ENCODE measurements at places on chromosomes 5 and 9.

DNA sequence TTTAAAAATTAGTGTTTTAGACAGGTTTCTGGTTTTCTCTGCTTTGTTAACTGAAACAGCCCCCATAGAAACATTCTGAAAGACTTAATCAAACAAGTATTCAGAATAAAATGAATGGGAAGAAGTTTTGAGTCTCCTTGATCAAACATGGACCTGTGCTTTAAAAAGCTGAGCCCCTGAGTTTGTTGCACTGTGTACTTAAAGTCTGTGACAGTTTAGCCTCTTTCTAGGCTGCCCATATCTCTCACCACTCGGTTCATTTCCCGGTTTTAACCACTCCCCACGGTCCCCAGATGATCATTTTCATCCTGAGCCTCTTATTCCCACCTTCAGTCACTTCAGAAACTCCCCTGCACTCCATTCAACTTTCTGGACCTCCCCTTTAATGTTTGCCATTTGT is 215.9 kb upstream of the DMRT1 start:
- no peak for DNase-seq

- DNase-seq: no peak
Observed at GRCh38 chr5:116088062-116088461, 3.2 kb downstream of the COMMD10 start.

GRCh38 chr5:16700081-16700480 is 83.3 kb upstream of the RETREG1 start:
- DNase-seq: no peak

DNA sequence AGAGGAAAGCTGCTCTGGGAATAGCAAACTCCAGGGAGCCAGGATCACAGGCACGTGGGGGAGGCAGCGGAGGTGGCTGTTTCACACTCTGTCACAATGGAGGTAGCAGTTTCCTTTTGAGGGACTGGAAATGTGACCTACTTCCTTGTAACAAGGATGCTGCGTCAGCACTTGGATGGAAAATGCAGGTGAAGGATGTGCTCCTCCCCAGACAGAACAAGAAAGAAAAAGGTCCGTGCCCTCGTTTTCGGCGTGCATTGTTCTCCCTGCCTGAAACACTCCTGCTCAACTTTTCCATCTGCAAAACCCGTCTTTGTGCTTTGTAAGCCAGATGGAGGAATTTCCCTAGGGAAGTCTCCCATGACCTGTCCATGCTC is 55.1 kb upstream of the SH3PXD2B start:
- DNase-seq: no peak

DNA sequence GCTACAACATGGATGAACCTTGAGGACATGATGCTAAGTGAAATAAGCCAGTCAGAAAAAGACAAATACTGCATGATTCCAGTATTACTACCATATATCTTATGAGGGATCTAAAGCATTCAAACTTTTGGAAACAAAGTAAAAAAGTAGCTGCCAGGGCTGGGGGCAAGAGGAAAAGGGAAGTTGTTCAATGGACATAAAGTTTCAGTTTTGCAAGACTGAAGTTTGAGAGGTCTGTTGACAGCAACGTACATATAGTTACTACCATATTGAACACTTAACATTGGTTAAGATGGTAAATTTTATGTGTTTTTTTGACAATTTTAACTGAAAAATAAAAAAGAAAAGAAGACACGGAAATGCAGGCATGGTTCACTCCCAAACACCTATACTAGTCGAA is 77.6 kb downstream of the MAPKAP1 start:
- no peak for DNase-seq

DNA sequence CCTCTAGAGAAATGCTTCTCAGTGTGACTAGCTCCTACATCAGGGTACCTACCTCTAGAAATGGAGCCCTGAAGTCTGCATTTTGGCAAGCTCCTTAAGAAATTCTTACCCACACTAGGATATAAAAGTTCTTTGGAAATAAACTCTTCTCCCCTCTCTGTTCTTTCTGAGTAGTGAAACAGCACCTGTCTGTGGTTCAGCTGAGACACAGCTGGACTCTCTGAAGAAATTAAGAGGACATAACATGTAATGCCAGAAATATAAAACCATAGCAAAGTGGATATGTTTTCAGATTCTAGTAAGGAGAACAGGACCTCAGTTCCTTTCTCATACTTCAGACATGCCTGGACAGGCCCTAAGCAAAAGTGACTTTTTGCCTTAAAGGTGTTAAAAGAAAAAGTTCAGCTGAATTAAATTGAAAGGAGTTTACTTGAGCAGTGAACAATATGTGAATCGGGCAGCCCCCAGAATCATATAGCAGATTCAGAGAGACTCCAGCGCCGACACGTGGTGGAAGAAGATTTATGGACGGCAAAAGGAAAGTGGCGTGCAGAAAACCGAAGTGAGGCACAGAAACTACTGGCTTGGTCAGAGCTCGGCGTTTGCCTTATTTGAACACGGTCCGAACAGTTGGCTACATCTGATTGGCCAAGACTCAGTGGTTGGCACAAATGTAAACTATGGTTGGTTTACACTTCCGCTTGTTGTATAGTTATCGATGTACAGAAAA is 64.5 kb downstream of the PRKACG start:
- no peak for DNase-seq

DNA sequence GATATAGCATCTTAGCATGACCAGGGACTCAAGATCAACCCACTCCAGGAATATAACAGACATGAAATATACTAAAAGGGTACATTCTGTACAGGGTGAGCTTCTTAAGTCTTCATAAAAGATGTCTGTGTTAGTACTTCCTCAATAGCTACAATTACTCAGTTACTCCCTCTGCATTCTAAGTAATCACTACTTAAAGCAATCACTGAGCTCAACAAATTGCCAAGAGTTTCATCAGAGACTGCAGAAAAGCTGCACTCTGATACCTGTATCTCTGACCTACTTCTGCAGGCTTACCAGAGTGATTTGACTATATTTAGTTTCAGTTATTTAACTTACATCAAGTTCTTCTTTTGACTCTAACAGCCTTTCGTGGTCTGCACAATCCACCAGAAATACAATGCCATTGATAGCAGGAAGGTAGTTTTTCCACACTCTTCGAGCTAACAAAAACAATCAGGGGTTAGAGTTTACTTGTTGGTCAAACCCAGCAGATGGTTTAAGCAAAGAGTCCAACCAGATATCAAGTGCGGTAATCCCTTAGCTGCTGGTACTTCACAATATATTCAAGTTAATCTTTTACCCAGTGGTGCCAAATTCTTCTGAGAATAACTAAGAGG is 23.3 kb downstream of the SAR1B start:
- DNase-seq: no peak

DNA sequence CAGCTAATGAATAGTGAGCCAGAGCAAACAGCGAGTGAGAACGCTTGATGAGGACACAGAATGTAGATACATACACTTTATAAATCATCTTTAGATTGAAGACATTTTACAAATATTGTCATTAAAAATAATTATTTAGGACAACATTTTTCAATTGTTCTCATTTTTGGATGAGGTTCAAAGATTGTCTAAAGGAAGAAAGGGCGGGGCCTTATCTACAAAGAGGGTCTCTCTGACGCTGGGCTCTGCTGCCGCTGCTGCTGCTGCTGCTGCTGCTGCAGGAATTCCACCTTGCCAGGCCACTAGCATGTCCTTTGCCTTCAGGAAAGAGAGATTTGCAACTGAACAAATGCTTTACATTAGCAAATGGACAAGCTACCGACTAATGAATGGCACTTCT is 220.7 kb upstream of the TMEM161B start:
- DNase-seq: no peak

DNA sequence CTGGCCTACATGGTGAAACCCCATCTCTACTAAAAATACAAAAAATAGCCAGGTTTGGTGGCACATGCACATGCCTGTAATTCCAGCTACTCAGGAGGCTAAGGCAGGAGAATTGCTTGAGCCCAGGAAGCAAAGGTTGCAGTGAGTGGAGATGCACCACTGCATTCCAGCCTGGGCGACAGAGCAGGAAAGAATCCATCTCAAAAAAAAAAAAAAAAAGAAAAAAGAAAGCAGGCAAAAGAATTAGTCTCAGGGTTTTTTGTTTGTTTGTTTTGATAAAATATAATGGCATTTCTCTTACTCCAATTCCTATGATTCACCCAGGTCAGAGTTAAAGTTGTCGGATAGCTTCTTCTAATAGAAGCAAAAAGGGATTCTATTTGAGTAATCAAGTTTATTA is 67.0 kb upstream of the ATG10 start:
- DNase-seq: no peak

- DNase-seq: no peak
Observed at GRCh38 chr5:158861366-158861765, 238.3 kb downstream of the EBF1 start.

DNA sequence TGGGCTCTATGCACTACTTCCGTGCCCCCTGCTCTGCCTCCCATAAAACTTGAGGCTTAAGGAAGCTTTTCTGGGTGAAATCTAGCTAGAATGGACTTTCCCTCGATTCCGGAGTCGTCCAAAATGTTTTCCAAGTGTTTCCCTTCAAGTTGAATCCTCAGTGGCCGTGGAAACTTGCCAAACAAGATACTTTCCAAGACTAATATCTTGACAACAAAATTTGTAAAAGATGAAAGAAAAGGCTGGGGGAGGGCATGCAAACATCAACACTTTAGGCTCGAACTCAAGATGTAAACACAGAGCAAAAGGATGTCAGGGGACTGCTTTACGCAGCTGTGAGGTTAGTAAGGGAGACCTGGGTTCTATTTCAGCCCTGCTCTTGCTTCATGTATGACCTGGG is 482.8 kb upstream of the KLF4 start:
- DNase-seq: no peak

GRCh38 chr5:139960723-139961383 is 82.2 kb downstream of the NRG2 start:
- no peak for DNase-seq

DNA sequence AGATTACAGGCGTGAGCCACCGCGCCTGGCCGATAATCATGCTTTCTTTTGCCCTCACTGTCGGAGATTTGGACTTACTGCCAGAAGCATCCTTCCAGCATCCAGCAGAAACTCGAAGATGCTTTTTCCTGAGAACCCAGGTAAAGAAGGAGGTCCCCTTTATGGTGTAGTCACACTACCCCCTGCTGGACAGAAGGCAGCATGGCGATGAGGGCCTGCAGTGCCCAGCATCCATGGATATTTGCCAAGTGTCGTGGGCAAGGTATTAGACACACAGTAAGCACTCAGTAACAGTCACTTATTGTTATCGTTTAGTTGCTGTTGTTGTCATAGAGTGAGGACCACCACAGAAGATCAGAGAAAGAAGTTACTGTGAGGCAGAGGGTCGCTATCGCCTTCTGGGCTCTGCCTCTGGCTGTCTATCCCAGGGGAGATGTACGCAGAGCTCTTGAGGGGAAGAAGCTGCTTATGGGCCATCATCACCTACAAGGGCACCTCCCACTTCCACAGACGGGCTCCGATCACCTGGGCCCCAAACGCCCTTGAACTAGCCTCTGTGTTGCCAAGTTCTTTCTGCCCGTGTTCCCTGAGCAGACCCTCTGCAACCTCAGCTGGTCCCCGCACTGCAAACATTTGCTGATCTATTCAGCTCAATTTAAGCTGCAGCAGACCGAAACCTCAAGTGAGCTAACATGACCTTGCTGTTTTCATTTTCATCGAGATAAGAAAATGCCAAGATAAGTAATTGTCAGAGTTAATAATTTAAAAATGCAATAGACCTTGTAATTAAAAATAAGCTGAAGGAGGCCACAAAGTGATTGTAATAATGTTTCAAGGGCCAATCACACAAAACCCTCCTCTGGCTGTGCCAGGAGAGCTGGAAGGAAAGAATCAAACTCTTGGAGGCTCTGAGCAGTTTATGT is 23.9 kb downstream of the C5orf15 start:
- no peak for DNase-seq

DNA sequence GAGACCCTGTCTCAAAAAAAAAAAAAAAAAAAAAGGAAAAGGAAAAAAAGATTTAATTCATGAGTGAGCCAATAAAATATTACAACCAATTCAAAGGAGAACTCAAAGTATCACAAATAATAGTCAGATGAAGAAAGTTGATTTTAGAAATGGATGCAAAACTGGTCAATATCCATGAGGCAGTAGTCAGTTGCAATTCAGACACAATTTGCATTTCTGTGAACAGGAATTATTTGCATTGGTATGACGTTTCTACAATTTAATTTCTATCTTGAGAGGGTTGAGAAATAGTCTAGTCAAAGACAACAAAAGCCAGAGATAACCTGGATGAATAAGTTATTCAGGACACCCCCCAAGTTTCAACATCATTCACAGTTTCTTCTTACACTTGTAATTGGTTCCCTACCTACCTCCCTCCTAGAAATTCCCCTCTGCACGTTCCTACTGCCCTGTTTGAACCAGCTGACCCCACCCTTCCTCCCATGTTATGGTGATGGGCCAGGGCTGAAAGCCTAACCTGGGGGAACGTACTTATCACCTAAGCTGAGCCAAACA is 28.6 kb upstream of the CDKN2AIPNL start:
- DNase-seq: no peak

DNA sequence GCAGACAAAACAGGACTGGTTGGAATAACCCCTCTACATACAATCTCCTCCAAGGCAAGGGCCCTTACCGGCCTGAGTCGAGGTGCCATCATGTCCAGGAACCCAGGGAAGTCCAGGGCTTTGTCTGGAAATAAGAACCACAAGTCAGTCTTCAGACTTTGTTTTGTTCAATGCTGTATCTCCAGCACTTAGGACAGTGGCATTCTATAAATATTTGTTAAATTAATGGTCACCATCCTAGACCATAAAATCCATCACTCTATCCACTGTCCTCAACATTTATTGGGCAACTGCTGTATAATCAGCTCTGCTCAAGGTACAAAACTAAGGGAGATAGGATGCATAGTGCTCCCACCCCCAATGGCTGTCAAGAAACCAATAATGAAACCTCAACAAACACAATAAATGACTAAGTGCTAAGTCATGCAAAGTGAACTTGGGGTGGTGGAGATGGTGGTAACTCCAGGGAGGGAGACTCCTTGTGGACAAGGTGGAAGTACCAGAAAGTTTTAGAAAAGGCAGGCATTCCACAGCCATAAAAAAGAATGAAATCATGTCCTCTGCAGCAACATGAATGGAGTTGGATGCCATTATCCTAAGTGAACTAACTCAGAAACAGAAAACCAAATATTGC is 5.0 kb downstream of the RELL2 start:
- DNase-seq: no peak

DNA sequence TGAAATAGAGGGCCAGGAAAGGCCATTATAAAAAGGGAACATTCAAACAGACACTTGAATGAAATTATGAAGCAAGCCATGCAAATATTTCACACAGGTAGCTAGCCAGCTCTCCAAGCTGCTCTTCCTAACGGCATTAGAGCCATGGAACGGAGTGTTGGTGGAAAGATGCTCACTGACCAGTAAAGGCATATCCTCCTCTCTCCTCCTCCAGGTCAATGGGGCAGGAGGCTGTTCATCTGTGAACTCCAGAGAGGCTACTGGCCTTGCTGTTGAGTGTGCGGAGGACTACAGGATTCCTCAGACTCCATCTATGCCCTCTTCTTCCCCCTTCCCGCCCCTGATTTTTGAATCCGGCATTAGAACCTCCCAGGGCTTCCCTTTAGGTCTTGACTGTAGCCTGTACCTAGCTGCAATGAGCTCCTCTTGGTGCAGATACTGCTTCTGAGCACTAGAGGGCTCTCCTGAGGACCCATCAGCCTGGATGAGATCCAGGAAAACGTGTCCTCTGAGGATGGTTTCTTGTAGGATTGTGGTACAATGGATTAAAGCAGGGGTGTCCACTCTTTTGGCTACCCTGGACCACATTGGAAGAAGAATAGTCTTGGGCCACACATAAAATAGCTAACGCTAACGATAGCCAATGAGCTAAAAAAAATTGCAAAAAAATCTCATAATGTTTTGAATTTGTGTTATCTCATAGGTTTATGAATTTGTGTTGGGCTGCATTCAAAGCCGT is 162.2 kb downstream of the SREK1 start:
- peak; percentile 24 for DNase-seq

Measured in AG09309 (cell line).